ENCODE measurements at places on chromosomes 6 and 20.

DNA sequence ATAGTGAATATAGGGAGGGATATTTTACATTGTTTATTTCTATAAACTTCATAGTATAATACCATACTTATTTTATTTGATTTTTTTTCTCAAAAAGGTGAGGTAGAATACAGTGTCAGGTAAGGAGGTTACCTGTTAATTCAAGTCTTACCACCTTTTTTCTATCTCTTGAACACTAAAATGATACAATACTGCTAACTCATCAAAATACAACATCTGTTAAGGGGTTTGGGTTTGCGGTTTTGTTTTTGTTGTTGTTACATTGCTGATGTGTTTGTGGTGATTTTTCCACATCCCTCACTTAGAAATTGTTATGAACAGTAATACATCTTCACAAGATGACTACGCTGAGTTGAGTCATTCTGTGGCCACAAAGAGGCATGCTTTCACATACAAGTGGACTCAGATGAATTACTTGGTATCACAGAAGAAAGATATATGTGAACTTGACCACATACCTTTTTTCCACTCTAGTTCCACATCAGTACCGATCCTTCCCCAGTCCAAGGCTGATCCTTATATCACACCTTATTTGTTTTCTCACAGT, 139.4 kb upstream of the ID4 start:
- no peak for DNase-seq

DNA sequence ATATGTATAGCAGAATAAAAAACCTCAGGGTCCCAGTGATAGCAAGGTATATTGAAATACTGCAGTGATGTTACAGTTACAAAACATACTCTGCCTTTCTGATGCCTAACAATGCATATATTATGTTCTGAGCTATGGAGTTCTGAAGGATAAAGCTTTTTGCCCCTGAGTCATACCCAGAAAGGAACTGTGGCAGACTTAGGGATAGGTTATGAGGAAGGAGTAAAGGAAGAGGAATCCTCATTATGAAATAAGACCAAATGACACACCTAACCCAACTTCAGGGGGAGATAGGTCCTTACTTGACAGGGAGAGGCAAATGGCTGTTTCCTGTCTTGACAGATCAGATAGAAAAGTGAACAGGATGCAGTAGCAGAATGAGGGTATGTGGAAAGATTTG, 940.6 kb upstream of the FLRT3 start:
- DNase-seq, result no peak

- no peak for DNase-seq
These were observed 56.5 kb downstream of the TCP11 start for GRCh38 chr6:35084511-35085203.

DNA sequence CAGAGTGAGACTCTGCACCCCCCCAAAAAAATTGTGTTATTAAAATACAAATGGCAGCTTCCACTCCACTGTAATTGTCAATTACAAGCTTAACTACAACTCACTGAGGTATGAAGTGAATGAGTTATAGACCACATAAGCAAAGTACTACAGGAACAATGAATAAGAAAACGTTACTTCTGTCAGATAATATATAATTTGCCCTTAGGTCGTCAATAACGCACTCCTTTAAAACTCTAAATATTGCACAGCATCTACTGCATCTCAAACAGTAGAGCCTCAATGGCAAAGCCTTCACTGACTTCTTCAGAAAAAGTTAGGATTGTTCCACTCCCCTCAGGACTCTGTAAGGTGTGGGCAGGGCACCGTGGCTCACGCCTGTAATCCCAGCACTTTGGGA, 2.0 kb upstream of the HBS1L start:
- DNase-seq, result no peak

DNA sequence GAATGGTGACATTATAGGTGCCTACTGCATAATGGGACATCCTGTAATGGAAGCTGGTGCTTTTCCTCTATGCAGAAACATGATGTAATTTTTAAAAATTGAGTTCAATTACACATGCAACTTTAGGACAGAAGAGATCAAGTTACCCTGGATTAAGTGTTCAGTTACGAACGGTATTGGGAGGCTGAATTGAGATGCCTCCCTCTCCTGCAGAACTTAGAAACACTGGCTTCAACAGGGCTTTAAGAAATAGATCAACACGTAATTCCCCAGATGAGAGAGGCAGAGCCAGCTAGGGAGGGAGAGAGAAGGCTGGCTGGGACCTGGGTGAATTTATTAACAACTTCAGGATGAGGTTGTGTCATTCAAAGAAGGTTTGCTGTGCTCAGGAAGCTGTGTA, 232.8 kb downstream of the CDH26 start:
- DNase-seq, result no peak

GRCh38 chr20:4488407-4489339, 233.0 kb upstream of the PRND start:
- DNase-seq, result no peak

DNA sequence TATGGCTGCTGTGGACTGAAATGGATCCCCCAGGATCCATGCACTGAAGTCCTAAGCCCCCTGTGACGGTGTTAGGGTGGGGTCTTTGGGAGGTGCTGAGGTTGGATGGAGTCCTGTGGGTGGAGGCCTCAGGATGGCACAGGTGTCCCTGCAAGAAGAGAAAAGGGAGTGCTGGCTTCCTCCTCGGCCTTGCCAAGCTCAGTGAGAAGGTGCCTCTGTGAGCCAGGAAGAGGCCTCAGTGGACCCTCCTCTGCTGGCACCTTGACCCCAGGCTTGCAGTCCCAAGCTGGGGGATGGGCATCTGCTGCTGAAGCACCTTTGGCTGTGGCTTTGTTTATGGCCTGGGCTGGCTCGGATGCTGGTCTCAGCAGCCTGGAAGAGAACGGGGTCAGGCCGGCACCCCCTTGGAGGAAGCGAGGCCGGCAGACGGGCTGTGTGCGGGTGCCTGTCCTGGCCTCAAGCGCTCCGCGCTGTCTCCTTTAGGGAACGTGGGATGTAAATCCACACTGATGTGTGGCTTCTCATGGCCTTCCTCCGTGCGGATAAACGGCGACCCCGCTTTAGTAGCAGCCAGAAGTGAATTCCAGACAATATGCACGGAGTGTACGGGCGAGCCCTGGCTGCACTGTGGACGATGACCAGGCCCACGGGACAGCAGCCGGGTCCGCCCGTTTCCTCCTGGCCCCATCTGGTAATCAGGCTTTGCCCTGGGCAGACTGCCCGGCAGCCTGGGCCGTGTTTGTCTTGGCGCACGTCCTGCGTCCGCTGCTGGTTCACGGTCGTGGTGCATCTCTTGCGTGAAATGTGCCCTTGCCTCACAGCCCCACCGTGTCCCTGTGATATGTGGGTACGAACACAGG, 182.6 kb downstream of the ERMARD start:
- DNase-seq, result no peak

- DNase-seq, result no peak
These were observed 160.5 kb upstream of the LAMP5 start for GRCh38 chr20:9353916-9354276.

- DNase-seq, result no peak
These were observed 328.9 kb downstream of the FARS2 start for GRCh38 chr6:5590187-5590586.

DNA sequence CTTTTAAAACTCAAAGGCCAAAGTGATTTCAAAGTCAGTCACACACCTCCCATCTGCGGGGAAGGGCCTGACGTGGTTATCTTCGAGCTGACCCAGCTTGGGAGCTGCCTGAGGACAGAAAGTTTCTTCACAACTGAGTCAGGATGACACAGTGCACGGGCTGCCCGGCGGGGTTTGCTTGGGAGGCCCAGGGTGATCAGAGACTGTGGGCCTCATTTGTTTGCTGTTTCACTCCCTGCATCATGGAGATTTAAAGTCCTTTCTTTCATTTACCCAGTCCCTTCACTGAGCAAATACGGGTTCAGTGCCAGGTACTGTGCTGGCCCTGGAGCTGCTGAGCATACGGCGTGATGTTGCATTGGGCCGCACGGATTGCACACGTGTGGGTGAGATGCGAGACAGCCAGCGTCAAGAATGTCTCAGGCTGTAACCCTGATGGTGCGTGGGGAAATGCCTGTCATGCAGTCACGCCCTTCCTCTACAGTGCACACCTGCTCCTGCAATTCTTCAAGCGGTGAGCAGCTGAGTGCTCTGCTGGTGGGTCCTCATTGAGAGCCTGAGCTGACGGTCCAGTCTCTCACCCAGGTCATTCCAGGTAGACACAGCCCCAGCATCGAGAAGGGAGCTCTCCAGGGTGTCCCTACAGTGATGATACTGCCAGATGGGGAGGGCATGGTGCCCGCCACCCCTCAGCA, 82.7 kb upstream of the PMEPA1 start:
- DNase-seq, result no peak

- no peak for DNase-seq
These were observed 50.2 kb downstream of the GFRA4 start for GRCh38 chr20:3612795-3613572.

DNA sequence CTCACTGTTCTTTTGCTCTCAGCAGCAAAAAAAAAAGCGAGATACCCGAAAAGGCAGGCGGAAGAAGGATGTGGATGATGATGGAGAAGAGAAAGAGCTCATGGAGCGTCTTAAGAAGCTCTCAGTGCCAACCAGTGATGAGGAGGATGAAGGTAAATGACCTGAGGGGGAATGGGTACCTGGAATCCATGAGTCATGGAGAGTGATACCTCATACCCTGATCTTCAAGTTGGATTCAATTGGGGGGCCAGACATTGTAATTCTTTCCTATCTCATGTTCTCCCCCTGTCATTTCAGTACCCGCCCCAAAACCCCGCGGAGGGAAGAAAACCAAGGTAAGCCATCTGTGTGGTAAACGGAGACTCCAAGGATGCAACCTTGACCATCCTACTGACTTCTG, 6.8 kb downstream of the ABCF1 start:
- no peak for DNase-seq

GRCh38 chr6:26394289-26394688, 7.8 kb upstream of the BTN3A1 start:
- DNase-seq, result no peak

DNA sequence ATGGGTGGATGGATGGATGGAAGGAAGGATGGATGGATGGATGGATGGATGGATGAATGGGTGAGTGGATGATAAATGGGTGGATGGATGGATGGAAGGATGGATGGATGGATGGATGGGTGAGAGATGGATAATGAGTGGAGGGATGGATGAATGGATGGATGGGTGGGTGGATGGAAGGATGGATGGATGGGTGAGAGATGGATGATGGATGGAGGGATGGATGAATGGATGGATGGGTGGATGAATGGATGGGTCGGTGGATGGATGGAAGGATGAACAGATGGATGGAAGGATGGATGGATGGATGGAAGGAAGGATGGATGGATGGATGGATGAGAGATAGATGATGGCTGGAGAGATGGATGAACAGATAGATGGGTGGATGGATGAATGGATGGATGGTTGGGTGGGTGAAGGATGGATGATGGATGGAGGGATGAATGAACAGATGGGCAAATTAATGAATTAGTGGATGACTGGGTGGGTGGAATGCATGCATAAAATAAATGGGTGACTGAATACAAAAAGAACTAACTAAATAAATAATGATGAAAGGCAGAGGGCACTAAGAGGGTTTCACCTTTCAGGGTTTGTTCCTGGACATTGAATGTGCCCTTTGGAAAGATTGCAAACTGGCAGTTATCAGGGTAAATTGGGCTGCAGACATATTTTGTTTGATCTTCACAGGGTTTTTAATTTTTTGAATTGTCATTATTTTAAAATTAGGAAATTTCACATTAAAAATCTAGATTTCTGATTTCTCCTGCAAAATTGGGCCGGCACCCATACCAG, 50.9 kb upstream of the PTPN1 start:
- DNase-seq, result no peak

DNA sequence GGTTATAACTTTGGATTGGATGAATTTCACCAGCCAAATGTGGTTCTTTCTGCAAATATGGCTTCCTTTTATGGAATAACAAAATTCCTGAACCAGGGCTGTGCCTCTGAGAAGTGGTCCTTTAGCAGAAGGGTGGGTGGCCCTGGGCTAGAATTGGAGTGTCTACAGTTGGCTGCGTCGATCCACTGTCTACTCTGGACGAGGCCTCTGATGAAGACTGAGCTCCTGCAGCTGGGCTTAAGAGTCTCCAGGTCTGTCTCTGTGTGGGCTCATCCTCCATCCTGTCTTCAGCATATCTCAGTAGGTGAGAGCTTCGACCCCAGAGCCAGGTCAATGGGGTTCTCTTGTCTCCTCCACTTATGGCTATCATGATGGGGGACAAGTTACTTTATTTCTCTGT, 166.3 kb upstream of the PMEPA1 start:
- no peak for DNase-seq

DNA sequence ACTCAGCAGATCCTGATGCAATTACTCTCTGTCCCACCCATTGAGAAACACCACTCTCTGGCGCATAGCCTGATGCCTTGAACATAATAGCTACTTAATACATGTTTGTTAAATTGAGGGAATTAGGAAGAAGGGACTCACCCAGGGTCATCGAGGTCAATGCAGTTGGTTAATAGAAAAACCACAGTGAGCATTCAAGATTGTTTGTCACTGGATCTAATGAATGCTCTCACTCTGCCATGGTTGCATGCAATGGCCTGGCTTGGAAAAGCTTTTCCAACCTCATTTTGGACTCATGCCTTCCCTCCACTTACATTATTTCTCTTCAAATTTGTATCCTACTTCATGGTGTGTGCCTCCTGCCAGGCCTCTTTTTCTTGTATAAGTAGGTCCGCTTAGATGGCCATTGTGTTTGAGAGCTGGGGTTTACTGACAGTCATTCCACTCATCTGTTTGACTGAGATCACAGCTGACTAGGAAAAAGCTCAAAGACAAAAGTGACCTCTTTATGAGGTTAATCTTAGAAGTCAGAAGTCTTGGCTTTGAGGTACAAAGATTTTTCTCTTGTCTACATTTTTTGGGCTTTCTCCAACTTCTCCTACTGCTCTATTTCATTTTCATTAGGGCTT, 154.8 kb upstream of the RAB32 start:
- no peak for DNase-seq

- no peak for DNase-seq
These were observed 218.9 kb downstream of the EYA2 start for GRCh38 chr20:47113362-47114109.

DNA sequence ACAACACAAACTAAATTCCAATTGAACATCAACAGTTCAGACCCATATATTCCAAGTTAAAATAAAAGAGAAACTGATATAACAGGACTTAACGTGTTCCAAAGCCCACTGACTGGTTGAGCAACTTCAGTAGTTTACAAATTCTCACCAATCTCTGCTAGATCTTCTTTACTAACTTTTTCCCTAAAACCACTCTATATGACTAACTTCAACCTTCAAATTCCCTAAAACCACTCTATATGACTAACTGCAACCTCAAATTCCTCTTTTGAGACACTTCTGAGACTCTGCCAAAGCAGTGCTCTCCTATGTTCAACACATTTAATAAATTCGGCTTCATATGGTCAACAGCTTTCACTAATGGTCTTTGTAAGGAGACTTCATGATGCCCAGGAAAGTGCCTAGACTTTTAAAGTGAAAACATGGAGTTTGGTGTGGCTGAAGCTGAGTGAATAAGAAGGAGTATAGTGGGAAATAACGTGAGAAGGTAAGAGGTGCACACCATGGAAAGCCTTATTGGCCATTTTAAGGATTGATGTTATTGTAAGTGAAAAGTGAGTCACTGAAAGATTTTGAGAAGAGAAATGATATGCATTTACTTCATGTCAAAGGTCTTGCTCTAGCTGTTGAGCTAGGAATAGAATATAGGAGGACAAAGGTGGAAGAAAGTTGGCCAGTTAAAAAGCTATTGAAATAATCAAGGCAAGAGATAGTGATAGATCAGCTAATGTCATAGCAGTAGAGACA, 134.0 kb upstream of the HCRTR2 start:
- DNase-seq, result no peak
